Fibroblast of skin of right biceps (primary cell): ENCODE measurements at places on chromosomes 12 and 14.
A peak's percentile ranks its signal among the peaks of the same experiment; 100 is the strongest.

DNA sequence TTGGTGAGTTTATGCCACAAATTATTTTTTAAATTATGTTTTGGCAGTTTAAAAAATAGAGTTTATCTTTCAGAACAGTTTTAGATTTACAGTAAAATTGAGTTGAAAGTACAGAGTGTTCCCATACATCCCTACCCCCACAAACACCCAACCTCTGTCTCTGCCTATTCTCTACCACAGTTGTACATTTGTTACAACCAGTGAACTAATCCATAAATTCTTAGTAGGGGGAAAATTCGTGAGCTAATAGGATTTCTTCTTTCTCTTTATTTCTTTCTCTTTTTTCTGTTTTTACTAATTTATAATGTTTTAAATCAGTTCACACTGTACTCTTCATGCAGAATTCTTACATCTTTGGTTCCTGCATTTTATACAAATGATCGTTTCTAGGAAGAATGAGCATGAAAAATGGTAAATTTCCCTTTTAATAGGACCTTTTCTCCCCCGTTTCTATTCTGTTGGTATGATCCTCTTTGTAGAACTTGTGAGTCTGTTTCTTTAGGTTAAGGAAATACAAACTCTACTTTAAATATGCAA lies 56.7 kb downstream of the MIPOL1 start:
- DNase-seq, result no peak

- no peak for DNase-seq
These were observed 386 bp downstream of the HDAC7 start for GRCh38 chr12:47819138-47819895.

GRCh38 chr14:34170882-34171281 lies 220.0 kb upstream of the EGLN3 start:
- no peak for DNase-seq

DNA sequence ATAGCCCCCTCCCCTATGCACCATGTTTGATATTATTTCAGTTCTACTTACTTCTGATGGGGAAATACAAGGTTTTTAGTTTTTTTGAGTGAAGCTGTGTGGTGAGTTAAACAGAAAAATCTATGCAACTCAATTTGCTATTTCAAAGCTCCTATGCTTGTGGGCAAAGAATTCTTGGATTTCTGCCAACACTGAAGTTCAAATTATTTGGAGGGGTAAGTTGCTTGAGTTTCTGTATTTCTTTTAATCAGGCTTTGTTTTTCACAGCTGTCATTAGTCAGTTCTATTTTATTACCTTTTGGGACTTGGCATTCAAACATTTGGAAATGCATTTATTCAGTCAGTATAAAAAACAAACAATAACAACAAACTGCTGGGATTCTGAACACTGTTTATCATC lies 407.5 kb upstream of the MGAT4C start:
- peak; percentile 12 for DNase-seq

GRCh38 chr12:132675757-132676432 lies 11.2 kb downstream of the POLE start:
- no peak for DNase-seq

DNA sequence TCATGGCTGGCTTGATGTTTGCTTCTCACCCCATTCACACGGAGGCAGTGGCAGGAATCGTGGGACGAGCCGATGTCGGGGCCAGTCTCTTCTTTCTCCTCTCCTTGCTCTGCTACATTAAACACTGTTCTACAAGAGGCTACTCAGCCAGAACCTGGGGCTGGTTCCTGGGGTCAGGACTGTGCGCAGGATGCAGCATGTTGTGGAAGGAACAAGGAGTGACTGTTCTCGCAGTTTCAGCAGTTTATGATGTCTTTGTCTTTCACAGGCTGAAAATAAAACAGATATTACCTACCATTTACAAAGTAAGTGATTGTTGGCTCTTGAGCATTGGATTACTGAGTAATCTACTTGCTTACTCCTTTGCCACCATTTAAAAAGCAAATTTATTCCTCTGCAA lies 170.6 kb downstream of the TMTC2 start:
- DNase-seq, result no peak

GRCh38 chr12:30847259-30847658 lies 79.3 kb upstream of the TSPAN11 start:
- DNase-seq, result peak; percentile 66

- no peak for DNase-seq
These were observed 8.4 kb downstream of the TWF1 start for GRCh38 chr12:43797561-43798217.

- no peak for DNase-seq
These were observed 35.9 kb downstream of the BBS10 start for GRCh38 chr12:76312315-76312714.

DNA sequence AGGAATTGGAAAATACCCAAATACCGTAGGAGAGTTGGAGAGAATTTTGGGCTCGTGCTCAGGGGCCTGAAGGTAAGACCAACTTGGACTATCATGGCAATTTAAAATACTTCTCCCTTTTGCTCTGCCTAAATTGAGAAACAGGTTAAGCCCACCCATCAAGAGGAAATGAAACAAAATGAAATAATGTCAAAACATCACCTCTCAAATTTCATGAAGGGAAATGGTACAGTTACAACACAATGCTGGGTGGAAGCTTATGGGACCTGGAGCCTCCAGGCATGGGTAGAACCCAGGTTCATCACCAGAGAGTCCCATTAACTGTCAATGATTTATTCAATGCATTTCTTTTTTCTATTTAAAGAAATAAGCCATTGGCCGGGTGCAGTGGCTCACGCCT lies 33.7 kb downstream of the FOS start:
- DNase-seq, result no peak

GRCh38 chr12:14284184-14284722 lies 81.2 kb upstream of the ATF7IP start:
- no peak for DNase-seq

- DNase-seq, result no peak
These were observed 3.1 kb downstream of the EMP1 start for GRCh38 chr12:13199592-13199991.

- no peak for DNase-seq
These were observed 103.5 kb downstream of the GLT1D1 start for GRCh38 chr12:128956755-128957154.

DNA sequence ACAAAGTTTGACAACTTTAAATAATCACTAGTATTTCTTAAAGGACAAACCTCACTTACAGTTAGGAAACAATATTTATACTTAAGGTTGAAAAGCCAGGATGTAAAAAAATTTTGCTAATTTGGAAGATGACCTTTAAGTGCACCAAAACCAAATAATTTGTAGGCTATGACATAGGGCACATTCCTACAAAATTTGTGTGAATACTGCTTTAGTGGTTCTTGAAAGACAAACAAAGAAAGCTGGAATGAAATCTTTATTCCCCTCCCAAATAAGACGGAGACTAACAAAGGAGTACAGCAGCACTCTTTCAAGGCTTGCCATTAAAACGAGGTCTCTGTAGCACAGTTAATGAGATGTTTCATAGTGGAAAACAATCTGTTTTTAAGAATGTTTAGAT lies 45.6 kb downstream of the MSRB3 start:
- peak; percentile 27 for DNase-seq

- no peak for DNase-seq
These were observed 12.2 kb downstream of the TMTC2 start for GRCh38 chr12:82698708-82699564.

DNA sequence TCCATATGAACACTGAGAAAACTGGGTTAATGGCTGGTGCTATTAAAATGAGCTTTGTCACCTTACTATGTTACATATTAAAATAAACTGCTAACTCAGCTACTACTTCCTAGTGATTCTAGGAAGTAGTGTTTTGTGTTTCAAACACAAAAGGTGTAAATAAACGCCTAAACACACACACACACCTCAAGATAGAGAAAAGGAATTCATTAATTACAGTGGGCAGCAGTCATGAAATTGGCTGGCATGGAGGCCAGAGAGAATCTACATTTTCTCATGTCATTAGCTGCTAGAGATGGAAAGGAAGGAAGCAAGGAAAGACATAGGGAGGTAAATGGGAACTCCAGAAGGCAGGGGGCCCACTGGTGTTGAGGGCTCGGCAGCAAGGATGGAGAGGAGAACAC lies 787 bp upstream of the PRMT5 start:
- no peak for DNase-seq

DNA sequence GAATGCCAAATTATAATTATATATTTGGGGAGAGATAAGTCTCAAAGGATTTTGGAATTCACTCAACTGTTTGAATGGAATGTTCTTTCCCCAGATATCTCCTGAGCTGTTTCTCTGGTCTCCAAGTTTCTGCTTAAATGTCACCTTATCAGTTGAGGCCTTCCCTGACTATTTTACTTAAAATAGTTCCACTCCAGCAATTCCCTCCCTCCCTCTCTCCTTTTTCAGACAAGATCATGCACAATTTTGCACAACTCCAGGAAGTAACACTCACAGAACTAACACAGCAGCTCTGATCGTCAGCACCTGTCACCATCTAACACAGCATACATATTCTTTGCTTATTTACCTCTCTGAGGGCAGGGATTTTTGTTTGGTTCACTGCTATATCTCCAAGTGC lies 12.5 kb downstream of the BTG1 start:
- no peak for DNase-seq

DNA sequence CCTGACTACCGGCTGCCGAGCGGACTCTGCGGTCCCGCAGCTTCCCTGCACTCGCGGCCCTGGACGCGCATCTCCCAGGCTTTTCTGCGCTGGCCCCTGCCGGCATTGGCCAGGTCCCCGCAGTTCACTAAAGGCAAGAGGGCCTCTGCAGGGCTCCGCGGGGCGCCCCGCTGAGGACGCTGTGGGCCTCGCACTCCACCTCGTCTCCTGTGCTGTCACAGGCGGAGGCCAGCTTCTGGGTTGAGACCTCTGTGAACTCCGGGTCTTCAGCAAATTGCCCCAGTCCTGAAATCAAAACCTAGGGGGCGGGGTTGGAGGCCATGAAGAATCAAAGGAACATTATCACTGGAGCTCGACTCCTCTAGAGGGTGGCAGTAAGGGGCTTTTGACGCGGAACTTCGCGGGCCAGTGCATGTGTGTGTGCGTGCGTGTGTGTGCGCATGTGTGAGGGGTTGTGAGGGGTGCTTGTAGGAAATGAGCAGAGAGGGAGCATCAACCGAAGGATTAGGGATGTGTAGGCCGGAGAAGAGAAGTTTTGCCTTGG lies 68.5 kb upstream of the CAPRIN2 start:
- peak; percentile 52 for DNase-seq

- DNase-seq, result no peak
These were observed 91.5 kb upstream of the PTGDR start for GRCh38 chr14:52175982-52176502.

DNA sequence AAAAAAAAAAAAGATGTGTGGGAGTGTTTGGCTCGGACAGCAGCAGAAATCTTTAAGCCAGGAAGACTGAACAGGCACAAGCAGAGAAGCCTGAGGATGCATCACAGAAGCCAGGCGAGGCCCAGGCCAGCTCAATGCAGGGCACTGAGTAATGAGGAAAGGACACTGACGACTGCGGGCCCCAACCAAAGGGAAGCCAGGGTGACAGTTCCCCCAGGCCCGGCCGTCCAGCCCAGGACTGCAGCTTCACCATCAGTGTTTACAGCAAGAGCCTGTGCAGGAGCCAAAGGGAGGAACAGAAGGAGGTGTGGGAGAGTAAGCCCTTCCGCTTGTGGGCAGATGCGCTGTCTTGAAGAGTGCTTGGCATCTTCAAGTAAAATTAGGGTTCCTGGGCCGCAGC lies 205.3 kb upstream of the SFSWAP start:
- DNase-seq, result no peak

DNA sequence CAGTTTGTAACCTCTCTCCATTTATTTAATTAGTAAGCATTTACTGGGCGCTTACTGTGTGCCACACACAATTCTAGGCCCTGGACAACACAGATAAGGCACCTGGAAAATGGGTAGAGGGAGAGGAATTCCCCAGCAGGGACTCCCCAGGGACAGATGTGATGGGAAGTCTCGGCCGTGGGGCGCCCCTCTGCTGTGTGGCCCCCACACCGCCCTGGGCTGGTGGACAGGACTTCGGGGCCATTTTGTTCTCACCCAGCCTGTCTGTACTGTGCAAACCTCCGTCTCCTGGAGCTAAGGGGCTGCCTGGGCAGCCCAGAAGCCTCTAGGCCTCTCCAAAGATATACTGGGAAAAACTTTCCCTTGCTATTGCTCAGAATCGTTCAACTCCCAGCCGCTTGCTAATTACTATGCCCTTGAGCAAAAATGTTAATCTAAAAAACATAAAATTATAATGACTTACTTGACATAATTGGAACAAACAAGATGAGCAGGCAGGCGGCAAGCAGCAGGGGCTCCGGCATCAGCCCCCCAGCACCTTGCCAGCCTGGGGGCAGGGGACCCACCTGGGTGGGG lies 64.4 kb upstream of the NCOR2 start:
- no peak for DNase-seq

GRCh38 chr12:48717252-48717695 lies 767 bp upstream of the CCNT1 start:
- peak; percentile 4 for DNase-seq

DNA sequence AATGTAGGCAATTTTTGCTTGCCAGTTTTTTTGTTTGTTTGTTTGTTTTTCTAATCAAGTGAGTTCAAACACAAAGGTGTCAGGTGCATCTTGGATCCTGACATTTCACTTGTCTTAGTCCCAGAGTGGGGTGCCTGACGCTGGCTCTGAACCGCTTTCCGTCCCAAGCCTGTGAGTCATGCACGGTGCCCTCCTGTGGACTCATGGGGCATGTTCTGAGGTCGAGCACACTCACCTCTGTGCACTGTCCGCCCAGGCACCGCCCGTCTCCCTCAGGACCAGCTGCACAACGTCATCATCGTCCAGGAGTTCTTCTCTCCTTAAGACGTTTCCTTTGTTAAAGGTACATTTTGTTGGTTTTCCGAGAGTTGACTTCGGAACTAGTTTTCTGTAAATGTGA lies 98.2 kb downstream of the GLT1D1 start:
- no peak for DNase-seq

GRCh38 chr14:53792909-53793308 lies 163.7 kb downstream of the BMP4 start:
- no peak for DNase-seq

GRCh38 chr12:95126736-95127135 lies 53.3 kb upstream of the NR2C1 start:
- no peak for DNase-seq

- DNase-seq, result peak; percentile 28
These were observed 42.9 kb downstream of the GPR135 start for GRCh38 chr14:59422069-59422881.
